ENCODE measurements at places on chromosomes 4 and X. TPM values are rescaled to one million over a fixed set of nuclear protein-coding genes. Genes with fewer than 3 reads are reported as not detected.
A peak's percentile ranks its signal among the peaks of the same experiment; 100 is the strongest.

DNA sequence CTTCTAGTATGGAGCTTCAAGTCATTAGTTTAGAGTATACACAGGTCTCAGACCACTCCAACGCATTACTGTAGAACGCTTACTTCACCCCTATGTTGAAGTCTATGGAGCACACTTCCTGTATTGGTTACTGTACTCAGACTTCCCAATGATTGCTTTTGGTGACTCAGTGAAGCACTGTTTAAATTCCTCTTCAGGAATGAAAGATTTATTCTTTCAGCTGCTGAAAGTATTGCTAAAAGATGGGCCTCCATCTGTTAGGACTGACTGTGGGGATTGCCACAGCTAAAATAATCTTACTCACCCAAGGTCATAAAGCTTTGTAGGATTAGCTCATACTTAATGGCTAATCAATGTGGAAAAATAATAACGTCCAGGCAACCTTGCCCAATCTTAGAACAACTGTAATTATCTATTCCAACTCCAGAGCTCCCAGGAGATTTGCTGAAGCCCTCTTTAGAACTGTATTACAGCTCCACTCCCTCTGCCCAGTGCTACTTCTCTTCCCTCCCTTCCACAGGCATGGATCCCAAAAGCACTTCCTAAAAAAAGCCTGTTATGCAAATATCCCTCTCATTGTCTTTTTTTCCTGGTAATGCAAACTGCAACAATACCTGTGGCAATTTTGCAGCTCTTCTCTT is 281.9 kb upstream of the HS3ST1 start:
- no peak for DNase-seq

GRCh38 chrX:107675823-107676555 is 47.7 kb downstream of the PRPS1 start:
- DNase-seq, result peak; percentile 35

Gene CXCL11
- 0.42 TPM for total RNA-seq

Gene HTN1
- total RNA-seq, result not detected

DNA sequence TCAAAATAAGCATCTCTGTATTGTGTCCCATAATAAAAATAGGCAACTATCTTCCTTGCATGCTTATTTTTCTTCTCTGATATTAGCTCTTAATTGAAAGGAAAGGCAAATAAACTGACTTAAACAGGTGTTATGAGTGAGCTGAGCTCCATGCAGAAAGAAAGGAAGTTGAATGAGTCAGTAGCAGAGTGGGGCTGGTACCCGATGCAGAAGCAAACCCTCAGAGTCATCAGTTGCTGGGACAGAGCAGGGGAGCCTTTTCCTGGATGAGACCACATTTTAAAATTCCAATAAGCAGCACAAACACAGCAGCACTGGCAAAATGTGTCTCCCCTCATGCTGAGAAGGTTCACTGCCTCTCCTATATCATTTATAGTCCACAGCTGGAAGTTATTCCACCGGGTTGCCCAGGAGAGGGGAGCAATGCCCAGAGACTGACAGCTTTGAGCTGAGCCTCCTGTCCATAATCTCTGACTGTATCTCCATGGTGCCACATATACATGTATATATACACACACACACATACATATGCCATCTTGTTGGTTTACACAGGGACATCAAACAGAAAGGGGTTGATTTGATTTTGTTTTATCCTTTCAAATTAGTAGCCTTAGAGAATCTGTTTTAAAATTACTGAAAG is 274.3 kb upstream of the PPARGC1A start:
- DNase-seq, result no peak

GRCh38 chr4:156158747-156159146 is 205.1 kb upstream of the CTSO start:
- no peak for DNase-seq

DNA sequence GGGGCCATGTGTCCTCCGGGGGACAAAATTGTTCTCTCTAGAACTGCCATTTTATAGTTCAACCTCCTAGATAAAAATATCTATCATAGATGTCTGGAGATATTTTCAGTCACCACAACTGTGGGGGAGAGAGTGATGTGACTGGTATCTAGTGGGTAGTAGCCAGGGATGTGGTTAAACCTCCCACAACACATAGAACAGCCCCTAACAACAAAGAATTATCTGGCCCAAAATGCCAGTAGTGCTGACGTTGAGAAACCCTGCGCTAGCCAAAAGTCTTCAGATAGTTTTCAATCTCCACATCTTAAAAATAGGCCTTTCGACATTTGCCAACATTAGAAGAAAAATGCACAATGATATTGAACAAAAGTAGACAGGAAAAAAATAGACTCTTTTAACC is 19.0 kb upstream of the SUPT20HL2 start:
- no peak for DNase-seq

DNA sequence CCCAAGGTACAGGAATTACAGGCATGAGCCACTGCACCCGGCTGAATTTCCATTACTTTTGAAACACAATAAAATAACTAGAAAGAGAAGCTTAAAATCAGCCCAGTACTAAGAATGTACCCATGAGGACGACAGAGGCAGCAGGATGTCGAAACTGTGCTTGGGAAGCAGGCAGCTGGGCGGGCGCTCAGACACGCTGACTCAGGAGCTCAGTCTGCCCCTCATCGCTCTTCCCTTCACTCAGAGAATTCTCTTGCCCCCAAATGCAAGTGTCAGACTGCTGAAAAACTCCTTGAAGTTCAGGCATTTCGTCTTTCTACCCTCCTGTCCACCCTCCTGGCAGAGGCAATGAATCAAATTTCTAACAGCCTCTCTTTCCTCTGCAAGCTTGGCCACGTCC is 41.0 kb upstream of the CDKN2AIP start:
- no peak for DNase-seq

DNA sequence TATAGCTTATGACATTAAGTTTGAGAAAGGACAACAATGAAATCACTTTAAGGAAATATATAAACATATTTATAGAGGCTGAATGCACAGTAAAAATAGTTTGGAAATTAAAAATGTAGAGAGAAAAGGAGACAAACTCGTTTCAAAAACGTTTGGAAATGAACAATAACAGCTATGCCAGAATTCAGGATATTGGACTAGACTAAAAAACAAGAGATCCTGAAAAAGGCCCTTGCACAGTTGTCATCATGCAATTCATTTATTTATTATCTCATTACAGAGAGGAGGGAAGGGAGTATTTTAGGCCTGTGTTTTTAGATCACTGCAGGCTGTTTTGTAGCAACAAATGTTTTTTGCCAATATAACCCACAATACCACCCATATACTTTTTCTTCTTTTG is 527.2 kb downstream of the ADGRL3 start:
- DNase-seq, result no peak

DNA sequence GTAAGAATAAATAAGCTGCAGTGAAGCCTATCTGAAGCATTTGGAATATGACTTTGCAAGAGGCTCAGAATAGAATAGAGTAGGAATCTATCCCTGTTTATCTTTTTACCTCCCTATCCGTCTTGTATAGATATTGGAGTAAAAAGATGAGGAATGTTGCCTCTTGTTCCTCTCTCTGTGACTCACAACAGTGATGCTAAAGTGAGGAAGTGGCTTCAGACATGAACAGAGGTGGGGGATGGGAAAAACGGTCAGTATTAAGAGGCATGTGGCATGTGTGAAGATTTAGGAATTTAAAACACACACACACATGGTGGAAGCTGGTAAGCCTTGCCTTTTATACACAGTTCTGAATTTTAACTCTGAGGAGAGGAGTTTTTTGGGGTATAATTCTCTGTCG is 3.8 kb upstream of the DCAF4L1 start:
- DNase-seq, result no peak

Gene MAGEA8
- not detected for total RNA-seq

DNA sequence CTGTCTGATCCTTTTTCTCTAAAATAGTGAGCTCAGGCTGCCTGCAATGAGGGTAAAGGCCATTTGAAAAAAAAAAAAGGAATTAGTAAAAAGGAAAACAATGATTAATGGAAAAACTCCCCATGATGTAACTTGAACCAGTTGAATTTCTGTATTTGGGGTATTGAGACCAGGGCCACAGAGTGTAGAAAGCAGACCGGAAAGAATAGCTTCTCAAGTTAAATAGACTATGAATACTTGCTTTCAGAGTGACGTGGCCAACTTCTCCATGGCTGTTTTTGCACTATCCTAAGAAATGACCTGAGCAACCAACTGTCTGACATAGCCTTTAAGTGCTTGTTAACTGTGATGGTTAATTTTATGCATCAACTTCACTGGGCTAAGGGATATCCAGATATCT is 222.1 kb upstream of the INTU start:
- no peak for DNase-seq

DNA sequence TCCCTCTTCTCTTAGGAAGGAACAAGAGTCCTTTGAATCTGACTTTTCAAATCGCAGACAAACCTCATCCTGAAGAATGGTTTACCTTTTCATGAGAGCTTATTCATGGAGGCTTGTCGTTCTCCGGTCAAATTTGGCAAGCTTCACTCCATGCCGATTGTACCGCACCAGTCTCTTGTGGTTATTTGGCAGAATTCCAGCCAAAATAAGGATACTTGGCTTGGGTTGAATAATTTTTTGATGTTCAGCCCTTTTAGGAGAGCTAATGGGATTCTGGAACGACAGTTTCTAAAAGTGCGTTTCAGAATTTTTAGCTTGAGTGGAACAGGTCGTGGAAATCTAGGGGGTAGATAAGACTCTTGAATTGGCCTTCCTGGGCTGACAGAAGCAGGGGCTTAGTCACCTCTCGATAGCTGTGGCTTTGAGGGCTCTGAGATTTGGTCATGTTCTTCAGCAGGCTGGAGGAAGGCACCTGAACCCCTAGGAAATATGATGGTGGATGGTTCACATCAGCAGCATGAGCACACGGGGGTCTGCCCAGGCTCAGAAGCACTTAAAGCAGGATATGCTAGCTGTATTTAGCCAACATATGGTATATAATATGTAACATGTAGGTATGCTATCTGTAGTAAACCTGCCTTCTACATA is 1.5 kb downstream of the KLHL2 start:
- no peak for DNase-seq

DNA sequence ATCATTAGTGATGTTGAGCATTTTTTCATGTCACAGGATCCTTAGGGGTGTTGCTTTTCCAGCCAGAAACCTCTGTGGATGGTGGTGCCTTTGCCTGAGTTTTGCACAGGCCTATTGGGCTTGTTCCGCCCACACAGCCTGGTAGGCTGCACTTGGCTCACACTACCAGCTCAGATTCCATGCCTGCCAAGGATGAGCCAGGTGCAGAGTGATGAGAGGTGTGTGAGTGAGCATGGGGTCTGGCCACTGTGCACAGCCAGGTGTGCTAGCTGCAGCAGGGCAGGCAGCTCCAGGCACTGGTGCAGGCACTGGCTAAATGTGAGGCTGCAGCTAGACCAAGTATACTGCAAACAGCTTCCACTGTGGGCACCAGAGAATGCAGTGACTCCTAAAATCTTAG is 341.6 kb downstream of the FSTL5 start:
- DNase-seq, result no peak

GRCh38 chr4:128635955-128636560 is 173.4 kb upstream of the JADE1 start:
- no peak for DNase-seq

GRCh38 chr4:177687117-177687516 is 244.9 kb upstream of the AGA start:
- no peak for DNase-seq

- no peak for DNase-seq
Observed at GRCh38 chrX:140149761-140150160, 184.4 kb upstream of the CXorf66 start.

DNA sequence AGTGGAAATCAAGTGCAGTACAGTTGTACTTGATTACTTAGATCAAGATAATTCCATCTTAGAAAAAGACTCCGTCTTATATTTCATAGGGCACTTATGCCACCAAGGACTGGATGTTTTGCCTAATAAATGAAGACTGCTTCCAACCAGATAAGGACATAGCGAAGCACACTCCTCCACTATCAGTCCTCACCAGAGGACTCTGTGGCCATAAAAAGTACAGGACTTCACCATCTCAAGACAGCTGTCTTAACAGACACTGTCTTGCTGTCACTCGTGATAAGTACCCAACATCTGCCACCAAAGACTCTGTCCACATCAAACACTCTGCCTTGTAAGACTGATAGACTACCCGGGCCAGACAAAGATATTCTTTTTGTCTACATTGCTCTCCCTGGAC is 352.0 kb downstream of the TRAM1L1 start:
- no peak for DNase-seq

- DNase-seq, result no peak
Observed at GRCh38 chr4:26192899-26193869, 127.6 kb upstream of the RBPJ start.

Gene IL1RAPL1
- total RNA-seq, result 4.7 TPM

Measured in left ventricle myocardium superior (tissue), 1 donor.